Transverse colon (tissue), 4 donors: ENCODE measurements at places on chromosomes 13 and 19. TPM values are rescaled to one million over a fixed set of nuclear protein-coding genes. Genes with fewer than 3 reads are reported as not detected.

DNA sequence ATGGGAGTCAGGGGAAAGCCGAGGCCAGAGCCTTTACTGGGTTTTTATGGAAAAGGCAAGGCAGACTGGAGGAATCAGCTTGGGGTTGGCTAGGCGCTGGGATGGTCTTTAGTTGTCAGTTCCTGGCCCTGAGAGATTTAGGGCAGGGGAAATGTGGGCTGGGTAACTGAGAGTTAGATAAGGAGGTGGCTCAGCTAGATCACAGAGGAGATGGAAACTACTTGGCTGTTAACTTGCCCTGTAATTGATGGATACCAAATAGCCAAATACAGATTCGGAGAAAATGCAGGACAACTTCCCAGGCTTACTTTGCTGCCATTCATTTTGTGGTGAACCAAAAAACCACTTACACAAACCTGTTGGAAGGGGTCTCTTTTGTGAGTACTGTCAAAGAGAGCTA lies 54.0 kb downstream of the LRCH1 start:
- no peak for DNase-seq

- no peak for DNase-seq
Observed at GRCh38 chr13:31094331-31095015, 67.2 kb downstream of the HSPH1 start.

GSX1 gene
- total RNA-seq, result not detected

DNA sequence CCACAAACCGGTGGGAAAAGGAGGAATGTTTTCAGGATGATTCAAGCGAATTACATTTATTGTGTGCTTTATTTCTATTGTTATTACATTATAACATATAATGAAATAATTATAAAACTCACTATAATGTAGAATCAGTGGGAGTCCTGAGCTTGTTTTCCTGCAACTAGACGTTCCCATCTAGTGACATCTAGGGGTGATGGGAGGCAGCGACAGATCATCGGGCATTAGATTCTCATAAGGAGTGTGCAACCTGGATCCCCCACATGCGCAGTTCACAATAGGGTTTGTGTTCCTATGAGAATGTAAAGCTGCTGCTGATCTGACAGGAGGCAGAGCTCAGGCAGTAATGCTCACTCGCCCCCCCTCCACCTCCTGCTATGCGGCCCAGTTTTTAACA lies 54.5 kb downstream of the SPTBN4 start:
- DNase-seq, result no peak

- DNase-seq, result no peak
Observed at GRCh38 chr19:30742406-30742938, 370.3 kb downstream of the ZNF536 start.

DNA sequence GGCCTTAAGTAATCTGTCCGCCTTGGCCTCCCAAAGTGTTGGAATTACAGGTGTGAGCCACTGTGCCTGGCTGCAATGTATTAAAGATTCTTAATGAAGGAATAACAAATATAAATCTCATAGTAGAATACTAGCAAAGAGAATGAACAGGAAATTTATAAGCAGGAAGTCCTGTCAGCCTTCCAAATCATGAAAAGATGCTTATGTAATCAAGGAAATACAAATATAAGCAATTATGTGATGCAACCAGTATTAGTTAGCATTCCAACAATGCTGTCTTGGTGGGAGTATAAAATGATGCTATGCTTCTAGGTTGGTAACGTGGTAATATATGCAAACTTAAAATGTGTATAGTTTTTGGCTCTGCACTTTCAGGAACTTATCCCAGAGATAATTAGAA lies 133.8 kb downstream of the PDS5B start:
- DNase-seq, result no peak
